ENCODE measurements at places on chromosomes 16 and 17. TPM values are rescaled to one million over a fixed set of nuclear protein-coding genes. Genes with fewer than 3 reads are reported as not detected.

The GRAPL gene
- 1.9 TPM for total RNA-seq

The NOTUM gene
- 0.36 TPM for total RNA-seq

The TNFRSF13B gene
- 0.66 TPM for total RNA-seq

The HOXB5 gene
- total RNA-seq = 31.5 TPM

The KRT17 gene
- total RNA-seq = not detected

The ZNF629 gene
- 29.7 TPM for total RNA-seq

The ASPHD1 gene
- total RNA-seq = 23.8 TPM
